ENCODE measurements at places on chromosomes 2 and 18.

DNA sequence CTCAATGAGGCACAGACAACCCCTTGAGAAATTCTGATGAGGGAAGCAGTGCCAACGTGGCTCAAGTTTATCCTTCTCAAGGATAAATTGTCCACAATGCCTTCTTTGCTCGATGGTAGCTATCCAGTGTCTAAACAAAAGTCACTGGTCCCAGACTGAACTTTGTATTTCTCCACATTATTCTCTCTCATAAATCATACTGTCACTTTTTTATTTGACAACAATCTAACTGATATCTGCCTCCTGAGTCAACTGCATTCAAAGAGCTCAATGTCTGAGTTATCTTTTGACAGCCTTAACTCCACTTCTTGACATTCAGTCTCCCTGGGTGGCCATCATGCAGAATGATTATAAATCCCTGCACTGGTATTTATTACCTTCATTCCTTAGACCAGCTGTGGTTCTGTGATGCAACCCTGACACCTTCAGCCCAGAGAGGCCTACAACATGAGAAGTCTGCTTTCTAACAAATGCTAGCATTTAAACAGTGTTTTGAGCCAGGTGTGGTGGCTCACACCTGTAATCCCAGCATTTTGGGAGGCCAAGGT lies 38.2 kb downstream of the IMMT start:
- DNase-seq = no peak

- no peak for DNase-seq
These were observed 138.2 kb upstream of the NFATC1 start for GRCh38 chr18:79257480-79257879.

DNA sequence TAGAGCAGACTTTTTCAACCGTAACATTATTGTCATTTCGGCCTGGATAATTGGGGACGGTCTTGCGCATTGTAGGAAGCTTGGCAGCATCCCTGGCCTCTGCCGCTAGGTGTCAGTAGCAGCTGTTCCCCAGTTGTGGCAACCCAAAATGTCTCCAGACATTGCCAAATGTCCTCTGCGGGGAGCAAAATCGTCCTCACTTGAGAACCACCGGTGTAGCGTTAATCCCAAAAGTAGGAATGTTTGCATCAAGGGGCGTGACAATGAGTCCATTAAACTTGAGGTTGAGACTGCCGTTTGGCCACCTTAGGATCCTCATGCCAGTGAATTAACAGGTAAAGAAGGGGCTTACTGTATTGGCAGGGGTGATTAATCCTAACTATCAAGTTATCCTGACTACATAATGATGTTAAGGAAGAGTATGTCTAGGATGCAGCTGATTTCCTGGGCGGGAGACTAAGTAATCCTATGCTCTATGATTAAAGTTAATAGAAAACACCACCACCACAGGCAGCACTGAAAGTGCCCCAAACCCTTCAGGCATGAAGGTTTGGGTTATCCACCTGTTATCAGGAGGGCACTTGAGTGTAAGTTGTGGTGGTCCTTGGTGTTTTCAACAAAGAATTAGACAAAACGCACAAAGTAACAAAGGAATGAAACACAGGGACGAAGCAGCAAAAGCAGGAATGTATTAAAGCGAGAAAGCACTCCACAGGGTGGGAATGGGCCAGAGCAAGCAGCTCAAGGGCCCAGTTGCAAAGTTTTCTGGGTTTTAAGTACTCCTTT lies 4.9 kb upstream of the ZC3H8 start:
- DNase-seq = peak; percentile 27

DNA sequence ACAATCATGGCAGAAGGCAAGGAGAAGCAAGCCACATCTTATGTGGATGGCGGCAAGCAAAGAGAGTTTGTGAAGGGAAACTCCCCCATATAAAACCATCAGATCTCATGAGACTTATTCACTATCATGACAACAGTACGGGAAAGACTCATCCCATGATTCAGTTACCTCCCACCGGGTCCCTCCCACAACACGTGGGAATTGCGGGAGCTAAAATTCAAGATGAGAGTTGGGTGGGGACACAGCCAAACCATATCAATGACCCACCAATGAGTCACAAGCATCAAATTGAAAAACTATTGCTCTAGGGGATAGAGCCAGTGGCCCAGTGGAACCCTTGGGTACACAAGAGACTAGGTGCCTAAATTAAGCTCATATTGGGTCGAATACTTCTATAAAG lies 157.4 kb downstream of the FBXO15 start:
- DNase-seq = no peak

- DNase-seq = no peak
These were observed 361.2 kb upstream of the HNRNPA3 start for GRCh38 chr2:176851200-176851888.

DNA sequence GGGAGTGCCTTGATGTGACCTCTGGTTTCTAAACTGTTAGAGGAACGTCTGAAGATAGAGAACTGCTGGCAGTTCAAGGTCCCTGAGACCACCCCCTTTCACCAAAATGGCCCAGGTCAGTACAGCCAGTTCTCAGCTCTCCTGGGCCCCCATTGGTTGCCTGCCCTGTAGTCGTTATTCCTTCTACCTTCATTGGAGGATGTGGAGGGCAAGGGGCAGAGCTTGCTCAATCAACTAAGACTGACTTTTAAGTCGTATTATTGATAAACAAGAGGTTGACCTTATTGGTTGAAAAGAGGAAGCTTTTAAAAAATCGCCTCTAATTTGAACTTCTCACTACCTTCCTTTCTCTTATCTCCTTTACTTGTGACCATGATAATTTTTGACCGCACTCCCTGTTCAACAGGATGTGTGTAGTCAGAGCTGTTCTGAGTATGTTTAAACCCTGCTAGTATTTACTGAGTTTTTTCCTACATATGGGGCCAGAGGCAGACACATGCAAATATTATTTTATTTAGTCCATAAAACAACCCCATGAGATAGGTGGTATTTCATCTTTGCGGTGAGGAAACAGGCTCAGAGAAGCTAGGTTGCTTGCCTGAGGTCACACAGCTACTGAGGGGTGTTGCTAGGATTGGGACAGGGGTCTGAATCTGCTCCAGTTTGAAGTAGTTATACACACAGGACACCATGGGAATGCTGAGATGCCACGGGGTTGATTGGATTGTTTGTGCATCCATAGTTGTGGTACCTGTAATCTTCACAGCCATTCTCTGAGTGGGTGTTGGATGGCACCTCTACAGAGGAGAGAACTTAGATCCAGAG lies 65.9 kb downstream of the TMEM247 start:
- no peak for DNase-seq

- no peak for DNase-seq
These were observed 321.5 kb upstream of the FSIP2 start for GRCh38 chr2:185417111-185417510.

DNA sequence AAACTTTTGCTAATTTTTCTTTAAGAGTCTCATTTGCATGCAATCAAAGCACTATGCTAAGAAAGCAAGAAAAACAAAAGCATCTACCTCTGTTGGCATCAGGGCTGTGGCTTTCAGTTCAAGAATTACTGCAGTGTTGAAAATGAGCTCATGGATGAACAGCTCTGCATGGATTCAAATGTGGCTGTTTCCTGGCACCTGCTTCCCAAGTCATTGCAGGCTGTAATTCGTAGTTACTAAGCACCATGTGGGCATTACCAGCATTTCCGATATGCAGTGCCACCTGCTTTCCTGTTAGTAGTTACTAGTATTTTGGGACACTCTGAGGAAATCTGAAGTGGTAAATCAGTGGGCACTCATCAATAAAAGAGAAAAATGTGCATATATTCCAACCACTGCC lies 37.8 kb upstream of the FAM110C start:
- DNase-seq = no peak

DNA sequence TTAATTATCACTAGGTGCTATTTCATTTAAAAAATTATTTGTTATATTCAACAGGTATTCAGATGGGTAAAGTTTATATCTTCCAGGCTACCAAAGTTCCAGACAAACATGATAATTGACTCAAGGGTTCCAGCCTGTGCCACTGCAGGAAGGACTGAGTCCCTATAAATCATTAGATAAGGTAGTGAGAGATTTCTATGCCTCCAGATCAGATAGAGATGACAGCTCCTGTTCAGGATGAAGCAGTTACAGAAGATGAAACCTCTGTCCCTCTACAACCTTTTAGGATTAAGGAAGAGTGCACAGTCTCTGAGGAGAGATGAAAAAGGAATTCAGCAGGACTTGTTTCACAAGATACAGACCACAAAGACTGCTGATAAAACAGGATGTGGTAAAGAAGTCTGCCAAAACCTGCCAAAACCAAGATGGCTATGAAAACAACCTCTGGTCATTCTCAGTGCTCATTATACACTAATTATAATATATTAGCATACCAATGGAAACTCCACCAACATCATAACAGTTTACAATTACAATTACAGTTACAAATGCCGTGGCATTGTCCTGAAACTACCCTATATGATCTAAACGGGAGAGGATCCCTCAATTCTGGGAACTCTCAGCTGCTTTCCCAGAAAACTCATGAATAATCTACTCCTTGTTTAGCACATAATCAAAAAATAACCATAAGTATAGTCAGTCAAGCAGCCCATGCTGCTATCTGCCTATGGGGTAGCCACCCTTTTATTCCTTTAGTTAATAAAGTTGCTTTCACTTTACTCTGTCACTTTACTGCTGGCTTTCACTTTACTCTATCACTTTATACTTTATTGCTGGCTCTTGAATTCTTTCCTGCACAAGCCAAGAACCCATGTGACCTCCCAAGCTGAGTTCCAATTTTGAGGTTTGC lies 288.5 kb downstream of the PDE11A start:
- no peak for DNase-seq

GRCh38 chr2:221482666-221483455 lies 89.2 kb downstream of the EPHA4 start:
- DNase-seq = no peak

GRCh38 chr2:77512507-77512906 lies 9.7 kb downstream of the LRRTM4 start:
- no peak for DNase-seq

DNA sequence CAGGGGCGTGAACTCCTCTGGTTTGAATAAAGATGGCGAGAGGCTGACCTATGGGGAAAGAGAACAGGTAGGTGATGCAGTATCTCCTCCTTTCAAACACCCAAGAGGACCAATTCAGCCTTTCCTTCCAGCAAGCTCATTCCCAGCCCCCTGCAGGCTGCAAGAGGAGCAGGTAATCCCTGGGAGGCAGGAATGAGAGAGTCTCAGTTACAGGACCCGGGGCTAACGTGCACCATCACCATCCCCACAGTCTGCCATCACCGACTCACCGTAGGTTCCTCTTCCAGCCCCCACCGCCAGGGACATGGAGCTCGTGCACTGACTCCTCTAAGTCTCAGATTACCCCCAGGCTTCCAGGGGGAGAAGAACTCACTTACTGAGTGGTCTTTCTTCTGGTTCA lies 26.7 kb downstream of the XDH start:
- no peak for DNase-seq

DNA sequence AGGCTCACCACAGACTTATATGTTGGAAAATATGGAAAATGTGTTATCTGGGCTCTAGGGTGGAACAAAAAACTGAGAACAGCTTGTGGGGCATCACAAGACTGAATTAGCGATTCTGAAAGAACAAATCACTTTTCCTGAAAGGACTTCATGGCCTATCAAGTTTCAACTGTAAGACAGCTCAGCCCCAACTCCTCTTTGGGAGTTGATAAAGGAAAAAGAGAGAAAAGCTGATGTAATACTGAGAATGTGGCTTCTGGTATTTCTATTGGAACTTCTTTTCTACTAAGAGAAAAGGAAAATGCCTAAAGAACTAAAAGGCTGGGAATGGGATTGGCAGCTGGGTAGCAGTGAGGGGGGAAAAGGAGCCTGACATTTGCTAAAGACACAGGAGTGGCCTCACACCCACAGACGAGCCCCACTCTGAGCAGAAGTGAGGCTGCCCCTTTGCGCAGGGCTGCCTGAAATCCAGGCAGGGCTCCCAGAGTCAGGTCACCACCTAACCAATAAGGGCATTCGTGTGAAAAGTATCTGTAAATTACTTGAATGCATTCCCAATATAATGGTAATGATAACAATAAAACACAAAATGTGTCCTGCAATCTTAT lies 75.6 kb downstream of the LRP2 start:
- DNase-seq = no peak

GRCh38 chr2:221431477-221431876 lies 140.6 kb downstream of the EPHA4 start:
- DNase-seq = no peak

- no peak for DNase-seq
These were observed 31.4 kb upstream of the CTLA4 start for GRCh38 chr2:203835892-203836800.

- DNase-seq = no peak
These were observed 35.6 kb downstream of the CYB5A start for GRCh38 chr18:74256190-74256589.

GRCh38 chr18:8706791-8707555 lies 1.6 kb downstream of the MTCL1 start:
- peak; percentile 8 for DNase-seq

DNA sequence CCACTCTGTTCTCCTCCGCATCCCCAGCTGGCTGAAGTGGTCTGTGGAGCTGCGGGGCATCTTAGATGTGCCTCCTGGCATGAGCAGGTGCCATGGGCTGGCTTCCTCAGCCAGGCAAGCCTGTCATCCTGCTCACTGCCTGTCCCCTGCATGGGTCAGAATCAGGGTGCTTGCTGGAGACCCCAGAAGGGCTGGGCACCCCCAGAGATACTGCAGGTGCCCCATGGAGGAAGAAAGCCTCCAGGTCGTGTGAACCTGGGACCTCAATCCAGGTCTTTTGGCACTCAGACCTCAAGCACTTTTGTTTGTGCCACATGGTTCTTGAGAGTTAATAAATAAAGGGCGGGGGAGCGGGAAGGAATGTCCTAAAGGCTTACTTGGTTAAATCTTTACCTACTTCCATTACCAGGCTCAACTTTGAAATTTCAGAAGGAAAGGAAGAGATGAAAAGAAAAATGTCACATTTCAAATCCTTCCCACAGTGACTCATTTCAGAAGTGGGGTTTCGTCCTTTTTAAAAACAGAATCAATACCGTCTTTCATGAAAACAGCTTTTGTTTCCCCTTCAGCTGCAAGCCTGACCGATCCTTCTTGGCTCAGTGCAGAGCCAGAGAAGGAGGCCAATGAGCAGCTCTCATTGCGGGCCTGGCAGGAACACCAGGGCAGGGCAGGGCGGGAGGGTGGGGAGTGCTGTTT lies 69.9 kb downstream of the RHOB start:
- DNase-seq = peak; percentile 69

- no peak for DNase-seq
These were observed 41.1 kb downstream of the STK17B start for GRCh38 chr2:196130039-196130825.

GRCh38 chr18:68316636-68317035 lies 398.3 kb downstream of the TMX3 start:
- no peak for DNase-seq

GRCh38 chr2:174053355-174054151 lies 88.4 kb upstream of the SP3 start:
- DNase-seq = no peak

DNA sequence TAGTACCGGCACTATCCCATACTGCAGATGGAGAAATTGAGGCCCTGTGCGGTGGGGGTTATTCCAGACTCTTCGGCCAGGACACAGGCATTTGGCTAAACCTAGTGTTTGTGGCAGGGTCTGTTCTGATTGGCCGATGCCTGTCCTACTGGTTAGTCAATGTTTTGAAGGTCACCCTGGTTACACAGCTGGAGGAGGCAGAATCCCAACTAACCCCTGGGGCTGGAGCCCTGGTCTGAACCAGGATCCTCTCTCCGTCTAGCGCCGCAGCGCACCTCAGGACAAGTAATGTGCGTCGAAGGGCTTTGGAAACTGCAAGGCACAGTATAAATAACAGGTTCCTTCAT lies 19.4 kb downstream of the TEX44 start:
- no peak for DNase-seq

GRCh38 chr18:22921772-22922171 lies 11.4 kb upstream of the RBBP8 start:
- no peak for DNase-seq

- no peak for DNase-seq
These were observed 109.8 kb downstream of the AP1S3 start for GRCh38 chr2:223727562-223727961.

Data from caudate nucleus (tissue), 63 donors.